ENCODE measurements at places on chromosomes 3 and 15.

- no peak for DNase-seq
Measured at GRCh38 chr3:42684632-42685362, 540 bp upstream of the KLHL40 start.

DNA sequence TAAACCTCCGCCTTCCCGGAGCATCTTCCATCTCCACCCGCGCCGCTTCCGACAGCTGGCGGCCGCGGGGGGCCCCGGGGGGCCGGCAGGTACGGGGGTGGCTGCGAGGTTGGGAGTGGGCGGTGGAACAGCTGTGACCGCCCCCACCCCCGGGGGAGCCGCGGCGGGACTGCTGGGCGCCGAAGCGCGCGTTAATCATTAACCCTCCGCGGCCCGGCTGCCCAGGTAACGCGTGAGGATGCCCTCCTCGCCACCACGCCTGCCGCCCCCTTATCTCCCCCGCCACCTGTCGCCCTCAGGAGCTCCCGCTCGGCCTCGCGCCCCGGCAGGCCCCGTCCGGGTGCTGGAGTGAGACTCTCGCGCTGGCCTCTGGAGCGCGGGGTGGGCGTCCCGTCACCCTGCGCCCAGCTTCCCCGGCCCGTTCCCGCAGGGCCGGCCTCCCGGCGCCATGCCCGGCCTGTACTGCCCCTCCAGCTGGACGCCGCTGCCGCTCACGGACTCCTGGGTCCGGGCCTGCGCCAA, 757 bp downstream of the VWA5B2 start:
- DNase-seq, result no peak

- DNase-seq, result no peak
Measured at GRCh38 chr3:169980055-169980454, 13.4 kb downstream of the SEC62 start.

GRCh38 chr3:155372281-155372680, 78.8 kb upstream of the STRIT1 start:
- no peak for DNase-seq

DNA sequence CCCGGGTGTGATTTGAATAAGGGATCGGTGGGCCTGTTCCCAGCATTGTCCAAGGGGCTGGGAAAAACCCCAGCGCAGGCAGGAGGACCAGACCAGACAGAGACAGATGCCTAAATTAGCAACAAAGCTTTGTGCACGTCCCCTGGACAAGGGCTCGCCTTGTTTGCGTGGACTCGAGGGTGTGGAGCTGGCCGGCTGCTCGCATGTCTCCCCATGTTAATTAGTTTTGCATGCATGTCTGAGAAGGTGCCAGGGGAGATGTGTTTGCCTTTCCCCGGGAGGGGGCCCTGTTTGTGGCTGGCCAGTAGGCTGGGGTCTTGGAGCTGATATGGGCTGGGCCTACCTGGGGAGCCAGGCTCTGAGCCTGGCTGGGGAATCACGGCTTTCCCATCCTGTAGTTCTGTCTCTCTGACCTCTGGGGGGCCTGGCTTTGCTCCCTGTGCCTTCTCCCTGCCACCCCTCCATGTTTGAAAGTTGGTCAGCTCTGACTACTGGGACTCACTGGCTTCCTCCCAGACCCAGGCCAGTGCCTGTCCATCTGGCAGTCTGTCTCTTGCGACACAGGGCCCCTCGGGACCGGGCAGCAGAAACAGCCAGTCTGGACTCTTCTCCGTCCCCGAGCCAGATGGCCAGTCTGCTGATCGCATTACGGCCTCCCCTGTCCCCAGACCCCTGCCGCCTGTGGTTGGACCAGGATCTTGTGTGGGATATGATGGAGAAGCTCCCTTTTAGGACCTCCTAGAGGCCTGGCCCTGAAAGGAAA, 55.4 kb upstream of the POLG start:
- DNase-seq, result no peak

DNA sequence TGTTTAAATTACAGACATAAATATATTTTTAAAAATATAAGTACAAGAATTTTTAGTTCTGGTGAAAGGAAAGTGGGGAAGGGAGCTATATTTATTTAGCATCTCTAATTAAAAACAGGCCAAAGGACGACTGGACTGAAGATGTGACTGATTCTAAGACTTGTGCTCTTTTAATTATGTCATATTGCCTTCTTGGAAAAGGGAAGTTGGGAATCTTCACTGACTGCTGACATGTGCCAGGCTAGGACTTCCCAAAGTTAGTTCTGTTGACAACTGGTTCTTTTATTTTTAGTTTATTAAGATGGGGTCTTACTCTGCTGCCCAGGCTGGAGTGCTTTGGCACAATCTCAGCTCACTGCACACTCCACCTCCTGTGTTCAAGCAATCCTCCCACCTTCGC, 13.5 kb downstream of the CNOT10 start:
- no peak for DNase-seq

- no peak for DNase-seq
Measured at GRCh38 chr15:66157507-66157906, 96.0 kb downstream of the MEGF11 start.

GRCh38 chr3:14622368-14622767, 29.2 kb upstream of the CCDC174 start:
- no peak for DNase-seq

- DNase-seq, result no peak
Measured at GRCh38 chr3:130473416-130473815, 43.6 kb upstream of the COL6A6 start.

DNA sequence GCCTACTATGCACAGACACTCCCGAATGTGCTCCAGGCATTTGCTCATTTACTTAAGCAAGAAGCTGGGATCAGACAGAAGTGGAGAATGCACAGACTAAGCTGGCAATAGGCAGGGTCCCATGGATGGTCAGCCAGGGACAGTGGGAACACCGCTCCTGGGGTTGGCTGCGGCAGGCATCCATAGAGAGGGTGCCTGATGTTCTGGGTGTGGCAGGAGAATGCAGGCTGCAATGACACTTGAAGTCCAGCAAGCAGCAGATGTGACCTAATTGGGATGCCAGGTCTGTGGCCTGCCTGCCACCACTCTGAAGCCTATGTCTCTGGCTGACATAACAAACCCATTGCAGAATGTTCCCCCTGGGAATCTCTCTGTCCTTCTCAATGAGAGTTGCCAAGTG, 40.2 kb upstream of the SLC6A11 start:
- no peak for DNase-seq

GRCh38 chr15:84634228-84634837, 19.8 kb downstream of the WDR73 start:
- DNase-seq, result no peak

DNA sequence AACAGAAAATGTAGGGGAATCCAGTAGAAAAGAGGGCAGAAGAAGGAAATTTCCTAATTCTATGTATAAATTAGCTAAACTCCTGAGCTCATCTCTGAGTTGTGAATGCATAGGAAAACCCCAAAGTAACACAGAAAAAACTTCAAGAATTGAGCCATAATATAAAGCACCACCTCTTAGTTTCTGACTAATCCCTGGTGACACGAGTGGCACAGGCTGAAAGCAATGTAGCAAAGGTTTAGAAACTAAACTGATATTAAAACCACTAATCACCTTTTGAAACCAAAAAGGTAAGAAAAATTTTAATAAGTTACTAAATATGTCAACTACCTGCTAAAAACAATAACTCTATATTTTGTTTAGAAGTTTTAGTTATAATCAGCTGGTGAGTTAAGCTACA, 255.6 kb upstream of the NECTIN3 start:
- DNase-seq, result no peak

DNA sequence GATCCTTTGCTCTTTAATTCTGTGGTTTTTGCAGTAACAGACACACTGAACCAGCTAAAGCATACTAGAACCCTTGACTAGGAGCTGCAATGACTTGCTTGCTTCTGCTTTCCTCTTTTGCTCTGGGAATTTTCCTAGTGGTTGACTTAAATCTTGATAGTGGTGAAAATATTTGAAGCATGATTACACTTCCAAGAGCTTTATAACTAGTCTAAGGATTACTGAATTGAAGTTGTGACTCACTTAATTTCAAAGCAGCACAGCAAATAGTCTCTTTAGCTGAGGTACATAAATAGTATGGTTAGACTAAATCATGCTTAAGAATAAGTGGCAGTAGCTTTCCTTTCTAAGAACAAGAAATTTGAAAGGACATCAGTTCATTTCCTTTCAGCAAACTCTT, 513.5 kb upstream of the GBE1 start:
- DNase-seq, result no peak

DNA sequence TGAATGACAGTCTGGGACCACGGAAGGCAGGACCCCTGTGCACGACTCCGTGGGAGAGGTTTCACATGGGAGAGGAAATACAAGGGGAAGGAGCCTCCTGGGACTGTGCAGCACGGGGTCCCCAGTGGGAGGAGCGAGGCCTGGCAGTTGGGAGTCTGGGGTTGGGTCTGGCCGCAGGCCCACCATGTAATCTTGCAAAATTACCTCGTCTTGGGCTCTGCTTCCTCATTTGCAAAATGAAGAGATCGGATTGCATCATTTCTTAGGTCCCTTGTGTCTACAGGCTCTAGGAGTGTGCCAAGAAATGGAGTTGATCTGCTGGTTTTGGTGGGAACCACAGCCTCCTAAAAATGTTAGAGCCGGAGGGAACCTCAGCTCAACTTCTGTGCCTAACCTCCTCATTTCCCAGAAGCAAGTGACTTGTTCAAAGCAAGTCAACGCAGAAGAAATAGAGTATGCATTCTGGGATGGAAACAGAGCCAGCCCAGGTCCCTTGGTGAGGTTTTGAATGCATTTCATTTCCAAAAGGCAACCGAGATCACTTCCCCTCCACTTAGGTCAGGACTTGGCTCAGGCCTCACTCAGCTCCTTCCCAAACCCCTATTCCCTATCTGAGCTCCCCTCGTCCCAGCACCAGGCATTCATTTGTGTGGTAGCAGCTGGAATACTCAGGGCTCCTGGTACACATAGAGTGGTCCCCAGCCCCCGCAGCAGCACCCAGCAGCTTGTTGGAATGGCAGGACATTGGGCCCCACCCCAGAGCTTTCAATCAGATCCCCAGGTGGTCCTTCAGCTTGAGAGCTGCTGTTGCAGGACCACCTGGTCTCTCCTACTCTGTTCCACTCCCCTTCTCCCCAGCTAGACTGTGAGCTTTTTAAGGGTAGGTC, 267.7 kb downstream of the XXYLT1 start:
- DNase-seq, result no peak

- no peak for DNase-seq
Measured at GRCh38 chr3:86563400-86563970, 427.5 kb downstream of the VGLL3 start.

GRCh38 chr3:132984181-132984580, 54.0 kb upstream of the TMEM108 start:
- no peak for DNase-seq

DNA sequence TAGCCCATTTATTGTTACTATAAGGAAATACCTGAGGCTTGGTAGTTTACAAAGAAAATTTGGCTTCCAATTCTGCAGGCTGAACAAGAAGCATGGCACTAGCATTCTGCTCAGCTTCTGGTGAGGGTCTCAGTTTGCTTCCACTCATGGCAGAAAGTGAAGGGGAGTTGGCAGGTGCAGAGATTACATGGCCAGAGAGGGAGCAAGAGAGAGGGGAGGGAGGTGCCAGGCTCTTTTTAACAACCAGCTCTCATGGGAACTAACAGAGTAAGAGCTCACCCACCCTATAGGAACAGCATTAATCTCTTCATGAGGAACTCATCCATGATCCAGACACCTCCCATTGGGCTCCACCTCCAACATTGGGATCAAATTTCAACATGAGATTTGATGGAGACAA, 437.9 kb downstream of the CHL1 start:
- no peak for DNase-seq

- no peak for DNase-seq
Measured at GRCh38 chr15:92705764-92706163, 50.2 kb upstream of the FAM174B start.

DNA sequence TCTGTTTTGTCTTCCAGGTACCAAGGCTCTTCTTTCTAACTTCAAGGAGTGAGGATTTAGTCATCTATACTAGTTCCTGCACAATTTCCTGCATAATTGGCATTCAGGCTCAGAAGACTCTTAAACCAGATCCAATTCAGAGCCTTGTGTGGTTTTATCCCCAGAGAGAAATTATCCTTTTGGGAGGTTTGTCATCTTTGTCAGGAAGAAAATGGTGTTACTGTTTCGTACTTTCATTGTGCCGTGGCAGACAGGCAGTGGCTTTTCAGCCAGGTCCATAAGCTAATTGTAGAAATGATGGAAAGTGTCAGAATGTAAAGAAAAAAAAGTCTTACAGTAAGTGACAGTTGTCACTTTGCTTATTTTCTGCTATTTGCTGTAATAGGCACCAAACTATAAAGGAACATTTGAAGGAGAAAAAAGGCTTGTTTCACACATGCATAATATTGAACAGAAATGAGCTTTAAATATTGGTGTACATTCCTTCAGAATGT, 82.8 kb downstream of the CADM2 start:
- no peak for DNase-seq

DNA sequence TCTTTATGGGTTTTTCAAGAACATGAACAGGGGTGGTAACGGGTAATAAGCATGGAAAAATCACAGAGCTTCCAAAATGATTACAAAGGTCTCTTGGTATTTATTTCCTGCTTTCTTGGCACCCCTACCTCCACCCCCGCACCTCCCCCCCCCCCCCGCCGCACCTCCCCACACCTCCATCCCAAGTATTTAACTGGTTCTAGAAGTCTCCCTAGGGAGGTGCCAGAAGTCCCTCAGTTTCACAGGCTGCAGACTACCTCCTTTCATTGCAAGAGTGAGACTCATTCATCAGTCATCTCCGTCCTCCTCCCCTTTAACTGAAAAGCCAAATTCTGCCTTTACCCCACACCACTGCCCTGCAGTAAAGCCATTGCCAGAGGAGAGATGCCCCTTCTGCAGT, 169.4 kb downstream of the ALDH1A2 start:
- DNase-seq, result no peak

- DNase-seq, result no peak
Measured at GRCh38 chr3:9552252-9552999, 1.2 kb downstream of the LHFPL4 start.

DNA sequence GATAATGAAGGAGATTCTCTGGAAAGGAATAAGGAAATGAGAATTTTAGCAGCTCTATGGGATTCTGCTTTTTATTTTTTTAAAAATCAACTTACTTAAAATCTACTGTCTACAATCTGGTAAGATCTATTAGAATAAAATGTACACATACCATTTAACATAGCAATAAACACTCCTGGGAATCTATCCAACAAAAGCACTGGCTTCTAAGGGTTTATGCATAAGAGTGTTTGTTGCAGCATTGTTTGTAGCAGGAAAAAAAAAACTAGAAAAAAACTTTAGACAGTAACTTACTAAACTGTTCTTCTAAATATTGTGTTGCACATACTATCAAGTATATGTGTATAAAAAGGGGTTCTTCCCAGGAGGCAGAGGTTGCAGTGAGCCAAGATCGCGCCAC, 15.7 kb upstream of the RBP1 start:
- DNase-seq, result no peak

DNA sequence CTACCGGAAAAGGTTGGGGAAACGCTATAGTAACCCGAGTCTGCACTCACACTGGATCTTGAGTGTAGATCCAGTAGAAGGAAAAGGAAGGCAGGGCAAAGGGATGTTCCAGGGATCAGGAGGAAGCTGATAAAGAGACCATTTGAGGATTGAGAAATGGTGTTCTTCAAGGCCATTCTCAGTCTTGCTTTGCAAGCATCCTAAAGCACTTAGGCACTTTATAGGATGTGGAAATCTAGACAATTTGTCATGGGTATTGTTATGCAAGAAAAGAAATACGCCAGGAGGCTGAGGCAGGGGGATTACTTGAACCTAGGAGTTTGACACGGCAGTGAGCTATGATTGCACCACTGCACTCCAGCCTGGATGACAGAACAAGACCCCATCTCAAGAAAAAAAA, 13.2 kb upstream of the SCAMP5 start:
- DNase-seq, result no peak

All from NCI-H187 treated with DMSO at 0.1 percent for 48 hours (cell line).